ENCODE measurements at places on chromosomes 2 and 18. TPM values are rescaled to one million over a fixed set of nuclear protein-coding genes. Genes with fewer than 3 reads are reported as not detected.

Gene EGR4
- total RNA-seq: not detected

Gene M1AP
- not detected for total RNA-seq

Gene ALPG
- total RNA-seq: not detected

Gene ALPI
- not detected for total RNA-seq

Gene UGT1A8
- total RNA-seq: not detected

Gene PDE11A
- total RNA-seq: not detected

Gene KIAA2012
- not detected for total RNA-seq

Gene SESTD1
- total RNA-seq: 42.4 TPM

Gene DES
- 7.0 TPM for total RNA-seq

Gene SULT1C4
- total RNA-seq: not detected

Gene UGT1A10
- total RNA-seq: not detected

Gene PPP1R7
- 53.0 TPM for total RNA-seq

Gene CXCR1
- total RNA-seq: not detected

Gene FANCL
- total RNA-seq: 16.2 TPM

Gene LRRC30
- not detected for total RNA-seq

Gene SCN7A
- not detected for total RNA-seq

Gene ATP6V1B1
- 0.12 TPM for total RNA-seq

Gene GAL3ST2
- not detected for total RNA-seq

Gene CXCR2
- total RNA-seq: not detected

Gene GCFC2
- total RNA-seq: 10.2 TPM

Gene CEP192
- 14.5 TPM for total RNA-seq

Gene CPO
- not detected for total RNA-seq

Gene TEX261
- total RNA-seq: 37.8 TPM

Gene DNAJC10
- total RNA-seq: 50.2 TPM

Gene RAPGEF4
- 4.7 TPM for total RNA-seq

Gene CD226
- not detected for total RNA-seq

Gene ACTR2
- 85.3 TPM for total RNA-seq

Gene MOGAT1
- not detected for total RNA-seq

Gene CNDP1
- not detected for total RNA-seq

Gene PLGLB1
- 0.25 TPM for total RNA-seq

Gene BBS5
- total RNA-seq: 6.7 TPM

Gene CGREF1
- total RNA-seq: 9.6 TPM

Gene PROKR1
- not detected for total RNA-seq

Gene ALPP
- not detected for total RNA-seq

Gene CNTNAP5
- total RNA-seq: not detected

Gene MLPH
- total RNA-seq: 11.2 TPM

Gene BMP10
- not detected for total RNA-seq

Gene ERBB4
- not detected for total RNA-seq

Gene RIF1
- 16.5 TPM for total RNA-seq

Gene REG3A
- not detected for total RNA-seq

Gene COX7A2L
- 147 TPM for total RNA-seq

Gene CNRIP1
- 30.1 TPM for total RNA-seq

Gene RESP18
- total RNA-seq: not detected

Gene PCARE
- total RNA-seq: not detected

Gene BOK
- total RNA-seq: 61.0 TPM

Gene CFC1
- total RNA-seq: not detected

Gene AGXT
- total RNA-seq: not detected

Gene THOC1
- total RNA-seq: 13.2 TPM

Gene AP1S3
- 0.39 TPM for total RNA-seq

Gene MFSD2B
- total RNA-seq: 0.10 TPM

Gene NIF3L1
- total RNA-seq: 15.8 TPM

Gene LHCGR
- not detected for total RNA-seq

Gene NGEF
- not detected for total RNA-seq

Gene MBOAT2
- total RNA-seq: 4.6 TPM

Gene GREB1
- 2.3 TPM for total RNA-seq

Gene EFR3B
- total RNA-seq: 0.24 TPM

Gene AMER3
- not detected for total RNA-seq

Gene NEB
- total RNA-seq: 0.39 TPM

Gene VPS54
- total RNA-seq: 11.2 TPM
